ENCODE measurements at places on chromosomes 11 and 22. TPM values are rescaled to one million over a fixed set of nuclear protein-coding genes. Genes with fewer than 3 reads are reported as not detected.
A peak's percentile ranks its signal among the peaks of the same experiment; 100 is the strongest.

GRCh38 chr11:102733232-102733875, 8.6 kb upstream of the MMP8 start:
- DNase-seq = no peak

DNA sequence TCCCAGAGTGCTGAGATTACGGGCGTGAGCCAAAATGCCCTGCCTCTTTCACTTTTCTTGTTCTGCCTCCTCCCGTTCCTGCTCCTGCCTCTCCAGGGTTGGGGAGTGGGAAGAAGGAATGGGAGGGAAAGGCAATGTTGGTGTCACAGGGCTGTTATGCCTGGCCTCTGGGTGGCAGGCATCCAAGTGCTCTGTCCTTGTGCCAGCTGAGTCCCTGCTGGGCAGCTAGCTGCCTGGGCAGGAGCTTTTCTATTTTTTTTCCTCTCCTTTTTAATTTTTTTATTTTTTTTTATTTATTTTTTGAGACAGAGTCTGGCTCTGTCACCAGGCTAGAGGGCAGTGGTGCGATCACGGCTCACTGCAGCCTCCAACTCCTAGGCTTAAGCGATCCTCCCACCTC, 4.1 kb upstream of the SAC3D1 start:
- DNase-seq = no peak

DNA sequence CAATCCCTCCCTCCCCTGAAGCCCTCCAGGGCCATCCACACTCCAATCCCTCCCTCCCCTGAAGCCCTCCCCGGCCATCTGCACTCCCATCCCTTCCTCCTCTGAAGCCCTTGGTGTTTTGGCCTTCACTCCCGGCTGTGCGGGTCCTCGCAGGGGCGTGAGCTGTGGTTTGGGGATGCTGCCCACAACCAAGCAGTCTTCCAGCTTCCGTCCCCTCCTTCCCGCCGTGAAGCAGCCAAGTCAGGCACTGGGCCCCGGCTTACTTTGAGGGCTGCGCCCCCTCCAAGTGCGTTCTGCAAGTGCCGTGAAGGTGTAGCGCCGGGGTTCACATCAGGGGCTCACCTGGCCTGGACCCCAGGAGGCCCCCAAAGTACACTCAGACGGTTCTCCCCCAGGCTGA, 335.9 kb downstream of the BRD1 start:
- DNase-seq = no peak

- no peak for DNase-seq
These were observed 704.1 kb upstream of the CCDC90B start for GRCh38 chr11:83990160-83990733.

DNA sequence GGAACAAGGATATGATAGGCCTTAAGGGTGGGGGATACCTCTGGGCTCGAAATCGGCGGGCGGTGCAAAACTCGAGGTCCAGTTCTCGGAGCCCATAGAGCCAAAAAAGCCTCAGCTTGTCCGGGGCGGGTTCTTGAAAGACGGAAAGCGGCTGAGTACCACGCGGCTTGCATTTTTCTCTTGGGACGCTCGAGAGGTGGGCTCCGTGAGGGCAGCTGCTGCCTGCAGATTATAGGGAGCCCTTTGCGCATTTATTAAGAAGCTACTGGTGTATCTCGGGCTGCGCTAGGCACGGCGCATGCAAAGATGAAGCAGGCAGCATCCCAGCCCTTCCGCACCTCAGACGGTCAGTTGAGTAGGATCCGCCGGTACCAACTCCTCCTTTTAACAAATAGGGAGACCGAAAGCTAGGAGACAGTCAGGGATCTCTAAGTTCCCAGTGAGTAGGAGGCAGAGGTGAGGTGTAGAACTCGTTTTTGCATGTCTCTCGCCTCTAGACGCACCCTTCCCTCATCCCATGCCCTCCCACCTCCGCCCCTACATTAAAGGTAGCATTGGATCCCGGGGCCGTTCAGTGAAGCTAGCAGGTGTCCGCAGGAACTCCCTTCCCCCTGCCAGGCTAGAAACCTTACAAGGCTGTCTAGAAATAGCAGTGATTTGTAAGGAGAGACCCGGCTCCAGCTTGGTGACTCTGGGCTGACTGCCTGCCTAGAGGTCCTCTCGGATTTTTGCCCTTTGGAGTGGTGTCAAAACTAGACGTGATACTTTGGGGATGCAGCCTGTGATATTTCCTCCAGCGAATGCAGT, 768 bp downstream of the LDHA start:
- DNase-seq = no peak

- no peak for DNase-seq
These were observed 326.0 kb downstream of the CASP12 start for GRCh38 chr11:104572279-104572678.

DNA sequence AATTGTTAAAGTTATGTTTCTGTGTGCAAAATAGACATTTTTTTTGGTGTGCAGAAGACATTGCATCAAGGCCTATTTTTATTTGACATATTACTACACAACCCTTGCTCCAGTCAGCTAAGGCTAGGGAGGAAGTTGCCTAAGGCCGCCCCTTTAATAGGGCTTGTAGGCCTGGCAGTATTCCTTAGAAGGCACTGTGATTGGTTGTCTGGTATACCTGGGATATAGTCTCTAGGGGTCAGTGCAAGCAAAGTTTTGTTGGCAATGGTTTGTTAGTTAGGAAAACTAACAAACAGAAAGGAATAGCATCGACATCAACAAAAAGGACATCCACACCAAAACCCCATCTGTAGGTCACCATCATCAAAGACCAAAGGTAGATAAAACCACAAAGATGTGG, 16.9 kb downstream of the CCDC15 start:
- no peak for DNase-seq

DNA sequence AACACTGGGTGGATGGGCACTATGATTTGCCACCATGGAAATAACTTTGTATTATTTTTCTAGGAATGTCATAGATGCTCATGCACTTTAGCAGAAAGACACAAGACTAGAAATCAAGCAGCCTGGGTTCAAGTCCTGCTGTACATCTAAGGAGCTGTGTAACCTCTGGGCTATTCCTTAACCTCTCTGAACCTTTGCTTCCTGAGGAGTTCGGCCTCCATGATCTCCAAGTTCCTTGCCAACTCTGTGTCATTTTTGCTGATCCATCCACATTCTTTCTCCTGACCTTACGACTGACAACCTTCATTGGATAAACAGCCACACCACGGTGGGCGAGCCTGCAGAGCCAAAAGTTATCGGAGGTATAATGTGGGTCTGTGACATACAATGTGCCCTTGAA, 24.1 kb downstream of the ETS1 start:
- no peak for DNase-seq

GRCh38 chr11:78379039-78379670, 38.5 kb downstream of the GAB2 start:
- no peak for DNase-seq

GRCh38 chr11:73218106-73218829, at the start of gene P2RY2:
TSS of gene P2RY2 (plus strand) at chr11:73218281. CDS start at chr11:73234160, 15,879 bp downstream.
- peak; percentile 80 for DNase-seq

DNA sequence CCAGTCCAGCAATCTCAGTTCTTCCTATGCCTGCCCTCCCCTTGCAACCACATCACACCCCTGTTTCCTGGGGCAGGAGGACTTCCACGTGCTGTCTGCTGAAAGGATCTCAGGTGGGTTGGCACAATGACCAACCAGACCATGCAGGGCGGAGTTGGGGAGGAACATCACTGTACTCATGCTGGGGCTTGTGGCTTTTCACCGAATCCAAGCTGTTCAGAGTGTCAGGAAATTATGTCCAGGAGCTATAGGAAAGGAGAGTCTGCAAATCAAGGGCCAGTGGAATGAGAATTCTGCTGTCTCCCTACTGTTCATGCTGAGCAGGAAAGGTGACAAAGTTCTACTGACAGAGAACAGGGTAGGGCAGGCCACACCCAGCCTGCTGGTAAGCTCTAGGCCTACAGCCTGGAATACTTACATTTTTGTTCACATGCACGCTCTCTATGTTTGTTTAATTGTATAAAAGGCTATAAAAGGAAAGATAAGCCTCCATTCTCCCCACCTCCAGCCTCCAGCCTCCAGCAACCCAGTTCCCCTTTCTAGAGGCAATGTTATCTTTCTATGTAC, 1.7 kb upstream of the PLAAT2 start:
- DNase-seq = no peak

- DNase-seq = no peak
These were observed 20.6 kb downstream of the STARD10 start for GRCh38 chr11:72773291-72773690.

DNA sequence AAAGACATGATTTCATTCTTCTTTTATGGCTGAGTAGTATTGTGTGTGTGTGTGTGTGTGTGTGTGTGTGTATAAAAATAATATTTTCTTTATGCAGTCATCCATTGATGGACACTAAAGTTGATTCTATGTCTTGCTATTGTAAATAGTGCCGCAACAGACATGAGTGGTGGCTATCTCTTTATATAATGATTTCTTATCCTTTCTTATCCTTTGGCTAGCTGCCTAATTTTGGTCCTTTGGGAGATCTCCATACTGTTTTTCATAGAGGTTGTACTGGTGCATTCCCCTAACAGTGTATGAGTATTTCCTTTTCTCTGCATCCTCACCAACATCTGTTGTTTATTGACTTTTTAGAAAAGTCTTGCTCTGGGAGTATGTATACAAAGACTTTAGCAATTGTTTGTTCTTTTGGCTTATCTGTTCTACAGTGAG, 107.0 kb downstream of the STIM1 start:
- no peak for DNase-seq

DNA sequence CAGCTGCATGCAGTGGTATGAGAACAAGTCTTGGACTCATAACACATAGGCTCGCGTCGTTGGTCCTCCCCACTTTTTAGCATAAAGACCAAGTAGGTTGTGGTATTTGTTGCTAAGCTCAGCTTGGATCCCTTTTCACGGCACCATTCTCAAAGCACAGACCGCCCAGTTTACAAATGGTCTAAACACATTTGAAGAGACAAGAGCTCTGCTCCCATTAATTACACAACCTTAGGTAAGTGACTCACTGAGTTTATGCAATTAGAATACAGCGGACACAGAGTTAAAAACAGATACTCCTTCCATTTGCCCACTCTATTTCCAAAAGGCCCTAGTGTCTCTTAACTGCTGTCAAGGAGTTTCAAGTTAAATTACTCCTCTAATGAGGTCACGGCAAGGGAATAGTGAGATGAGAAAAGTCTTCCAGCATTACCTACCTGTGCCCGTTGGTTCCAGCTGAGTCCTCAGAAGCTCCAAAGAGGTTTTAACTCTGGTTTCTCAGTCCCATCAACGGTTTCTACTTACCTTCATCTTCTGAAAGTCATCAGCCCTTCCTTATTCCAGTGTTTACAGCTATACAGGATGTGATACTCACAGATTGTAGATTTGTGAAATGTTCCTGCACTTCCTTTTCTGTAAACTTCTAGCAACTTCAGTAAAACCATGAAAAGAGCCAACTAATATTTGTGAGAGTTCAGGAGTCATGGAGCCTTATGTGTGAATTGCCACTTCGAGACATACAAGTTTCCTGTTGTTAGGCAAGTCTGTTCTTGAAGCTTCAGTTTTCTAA, at the start of gene MS4A6A:
MS4A6A (minus strand) TSS at position 543 of the 790 bp plus-strand sequence. CDS start 1,356 bp downstream, outside the sequence.
- DNase-seq = no peak

- DNase-seq = no peak
These were observed 23.4 kb downstream of the LRP4 start for GRCh38 chr11:46894961-46895360.

DNA sequence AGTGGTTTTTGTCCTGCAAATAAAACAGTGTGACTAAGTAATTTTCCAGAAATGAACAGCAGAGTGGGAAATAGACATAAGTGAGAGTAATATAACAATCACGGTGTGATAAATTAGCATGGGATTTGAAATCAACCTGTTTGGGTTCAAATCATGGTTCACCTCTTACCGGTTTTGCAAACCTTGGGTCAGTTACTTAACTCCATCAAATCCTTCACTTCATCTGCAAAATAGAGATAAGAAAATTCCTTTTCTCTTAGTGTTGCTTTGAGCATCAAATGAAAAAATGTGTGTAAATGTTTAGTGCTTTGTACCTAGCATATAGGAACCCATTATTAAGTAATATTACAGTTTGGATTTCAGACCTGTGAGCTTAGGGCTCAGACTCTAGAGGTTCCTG, 152.2 kb downstream of the TEAD1 start:
- no peak for DNase-seq

- no peak for DNase-seq
These were observed at the start of gene YPEL4 for GRCh38 chr11:57649826-57650738. TSS of gene YPEL4 (minus strand) at chr11:57649912. CDS start at chr11:57647107, 2,805 bp downstream.

DNA sequence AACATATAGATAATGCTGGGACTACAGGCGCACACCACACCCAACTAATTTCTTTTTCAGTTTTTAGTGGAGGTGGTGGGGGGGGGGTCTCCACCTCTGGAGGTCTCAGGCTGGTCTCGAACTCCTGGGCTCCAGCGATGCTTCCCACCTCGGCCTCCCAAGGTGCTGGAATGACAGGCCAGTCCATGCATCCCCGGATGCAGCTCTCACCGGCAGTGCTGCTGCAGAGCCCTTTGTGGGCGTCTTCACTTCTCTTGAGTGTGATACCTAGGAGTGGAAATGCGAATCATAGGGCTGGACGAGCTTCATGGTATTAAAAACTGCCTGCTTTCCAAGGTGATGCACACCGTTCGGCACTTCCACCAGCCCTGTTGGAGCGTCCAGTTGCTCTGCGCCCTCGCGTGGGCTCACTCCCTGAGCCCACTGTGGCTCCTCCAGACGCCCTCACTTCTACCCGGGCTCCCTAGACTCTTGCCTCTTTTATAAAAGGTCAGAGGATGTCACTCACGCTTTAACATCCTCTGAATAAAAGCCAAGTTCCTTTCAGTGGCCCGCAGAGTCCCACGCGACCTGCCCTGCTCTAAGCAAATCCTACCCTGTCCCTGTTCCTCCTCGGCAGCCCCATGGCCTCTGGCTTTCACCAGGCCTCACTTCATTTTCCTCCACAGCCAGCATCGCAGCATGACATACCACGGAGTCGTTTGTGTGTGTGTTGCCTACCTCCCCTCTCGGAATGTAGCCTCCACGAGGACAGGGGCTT, 837 bp upstream of the BID start:
- DNase-seq = no peak

DNA sequence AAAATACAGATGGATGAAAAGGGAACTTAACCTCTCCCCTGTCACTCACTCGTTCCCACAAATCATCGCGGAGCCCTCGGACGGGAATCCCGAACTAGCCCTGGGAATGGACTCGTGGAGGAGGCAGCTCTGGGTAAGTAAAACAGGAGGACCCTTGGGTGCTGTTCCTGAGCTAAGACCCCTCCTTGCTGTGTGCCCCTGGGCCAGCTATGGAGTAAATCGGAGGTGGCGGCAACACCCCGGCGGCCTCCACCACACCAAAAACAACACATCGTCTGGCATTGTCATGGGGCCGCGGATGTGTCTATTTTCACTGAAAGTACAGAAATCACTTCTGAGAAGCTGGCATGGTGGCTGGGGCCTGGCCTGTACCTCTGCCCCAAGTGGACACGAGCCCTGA, 12.1 kb downstream of the CPT1A start:
- no peak for DNase-seq

Gene ANKK1
- 5.6 TPM for total RNA-seq

Gene CCDC88B
- 7.1 TPM for total RNA-seq

Gene XKR3
- total RNA-seq = not detected

Gene MPZL2
- total RNA-seq = 54.5 TPM

Gene PDE3B
- total RNA-seq = 2.6 TPM

Gene OR51B5
- total RNA-seq = not detected

Gene ZNF215
- 1.6 TPM for total RNA-seq

Gene DGCR2
- 172 TPM for total RNA-seq

Gene GRAP2
- 0.34 TPM for total RNA-seq

Gene CATSPER1
- not detected for total RNA-seq

Measured in suprapubic skin (tissue), 4 donors.